ENCODE measurements at places on chromosomes 7 and 10. TPM values are rescaled to one million over a fixed set of nuclear protein-coding genes. Genes with fewer than 3 reads are reported as not detected.

- DNase-seq = peak; percentile 38
Measured at GRCh38 chr7:79453558-79454360, at the start of gene MAGI2. Gene MAGI2, minus strand, starts transcription at chr7:79453667. Its CDS starts 347 bp downstream, at chr7:79453320.

The PSMC2 gene
- total RNA-seq = 196 TPM

- DNase-seq = no peak
Measured at GRCh38 chr7:158387546-158387891, 200.1 kb downstream of the PTPRN2 start.

- peak; percentile 48 for DNase-seq
Measured at GRCh38 chr10:34319197-34319846, 495.8 kb downstream of the PARD3 start.

DNA sequence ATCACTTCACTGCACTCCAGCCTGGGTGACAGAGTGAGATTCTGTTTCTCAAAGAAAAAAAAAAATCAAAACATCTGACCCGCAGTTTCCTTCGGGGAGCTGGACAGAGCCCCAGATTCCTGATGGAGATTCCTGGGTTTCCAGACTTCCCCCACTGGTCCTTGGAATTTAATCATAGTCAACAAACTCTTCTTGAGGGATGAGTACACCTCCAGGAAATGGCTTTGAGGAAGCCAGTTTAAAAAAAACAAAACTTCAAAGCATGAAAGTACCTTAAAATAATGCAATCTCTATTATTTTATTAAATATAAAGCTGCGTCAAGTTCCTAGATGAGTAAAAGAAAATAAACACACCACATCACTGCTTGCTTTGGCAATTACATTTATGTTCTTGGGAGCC, 1.2 kb upstream of the MAD1L1 start:
- DNase-seq = no peak

DNA sequence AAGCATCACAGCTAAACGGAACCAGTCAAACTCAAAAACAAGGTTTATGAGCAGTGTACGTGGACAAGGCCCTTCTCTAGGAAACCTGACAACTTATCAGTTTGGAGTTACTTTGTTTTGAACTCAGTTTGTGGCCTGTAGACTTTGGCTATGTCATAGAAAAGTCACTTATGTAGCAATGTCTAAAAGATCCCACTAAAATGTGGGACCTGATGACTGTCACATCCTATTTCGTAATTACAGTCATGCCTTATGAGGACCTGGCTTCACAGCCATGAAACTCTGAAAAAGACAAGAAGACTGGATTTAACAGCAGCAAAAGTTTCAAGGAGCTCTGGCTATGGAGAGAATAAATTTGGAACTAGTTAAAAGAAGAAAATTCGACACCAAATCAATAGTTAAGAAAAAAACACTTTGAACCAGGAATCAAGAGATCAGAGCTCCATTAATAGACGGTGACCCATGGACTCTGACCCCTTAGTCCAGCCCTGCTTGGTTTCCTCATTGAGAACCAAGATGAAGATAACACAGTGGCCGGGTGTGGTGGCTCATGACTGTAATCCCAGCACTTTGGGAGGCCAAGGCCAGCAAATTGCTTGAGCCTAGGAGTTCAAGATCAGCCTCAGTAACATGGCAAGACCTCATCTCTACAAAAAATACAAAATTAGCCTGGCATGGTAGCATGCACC, 204.3 kb downstream of the SFMBT2 start:
- no peak for DNase-seq

GRCh38 chr7:156173748-156174353, 361.6 kb upstream of the SHH start:
- no peak for DNase-seq

DNA sequence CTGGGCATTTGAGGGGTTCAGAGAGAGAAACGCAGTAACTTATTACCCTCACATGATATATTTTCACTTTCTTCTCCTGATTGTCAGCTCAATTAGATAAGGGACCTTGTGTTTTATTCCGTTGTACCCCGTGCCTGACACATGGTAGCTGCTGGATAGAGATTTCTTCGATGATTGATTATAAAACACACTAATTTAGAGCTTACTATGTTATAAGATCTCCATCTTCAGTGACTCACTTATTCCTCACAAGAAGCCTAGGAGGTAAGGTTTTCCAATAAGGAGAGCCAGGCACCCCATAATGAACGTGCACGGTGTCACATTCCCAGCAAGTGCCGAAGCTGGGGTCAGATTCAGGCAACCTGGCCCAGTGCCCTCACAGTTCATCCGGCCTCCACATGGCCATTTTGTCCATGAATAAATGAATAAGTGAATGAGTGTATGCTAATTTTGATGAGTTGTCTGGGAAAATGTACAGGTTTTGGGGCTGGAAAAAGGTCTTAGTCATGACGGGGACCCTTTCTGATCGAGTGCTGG, 138.1 kb upstream of the CDCA7L start:
- no peak for DNase-seq

DNA sequence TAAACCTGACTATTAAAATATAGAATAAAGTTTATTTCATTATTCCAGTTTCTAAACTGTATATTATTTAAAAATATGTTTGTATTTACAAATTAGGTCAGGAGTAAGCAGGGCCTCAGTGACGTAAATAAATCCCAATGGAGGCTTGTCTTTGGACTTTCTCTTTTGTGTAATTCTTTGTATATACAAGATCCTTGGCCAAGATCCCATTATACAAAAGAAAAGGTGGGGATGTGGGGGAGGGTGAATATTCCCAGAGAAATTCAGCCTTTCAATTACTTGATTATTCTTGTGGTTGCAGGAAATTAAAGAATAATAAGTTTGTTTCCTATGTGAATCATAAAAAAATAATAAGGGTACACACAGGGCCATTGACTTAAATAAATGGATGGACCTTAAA, 178.7 kb upstream of the PRPS1L1 start:
- no peak for DNase-seq

DNA sequence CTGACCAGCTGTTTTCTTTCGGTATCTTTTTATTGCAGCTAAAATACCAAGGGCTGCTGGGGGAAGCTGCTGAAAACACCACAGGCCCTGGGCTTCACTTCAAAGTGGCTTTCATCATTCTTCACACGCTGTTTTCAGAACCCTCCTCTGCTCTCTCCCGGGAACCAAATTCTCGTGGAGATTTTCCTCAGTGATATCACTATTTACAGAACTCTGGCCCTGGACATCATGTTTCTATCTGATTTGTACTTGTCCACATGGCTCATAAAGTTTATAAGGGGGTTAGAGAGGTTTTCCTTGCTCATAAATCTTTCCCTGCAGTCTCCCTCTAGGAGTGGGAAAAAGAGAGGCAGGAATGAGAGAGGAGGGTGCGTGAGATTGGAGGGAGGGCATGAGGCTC, 177.4 kb upstream of the NPVF start:
- DNase-seq = no peak

DNA sequence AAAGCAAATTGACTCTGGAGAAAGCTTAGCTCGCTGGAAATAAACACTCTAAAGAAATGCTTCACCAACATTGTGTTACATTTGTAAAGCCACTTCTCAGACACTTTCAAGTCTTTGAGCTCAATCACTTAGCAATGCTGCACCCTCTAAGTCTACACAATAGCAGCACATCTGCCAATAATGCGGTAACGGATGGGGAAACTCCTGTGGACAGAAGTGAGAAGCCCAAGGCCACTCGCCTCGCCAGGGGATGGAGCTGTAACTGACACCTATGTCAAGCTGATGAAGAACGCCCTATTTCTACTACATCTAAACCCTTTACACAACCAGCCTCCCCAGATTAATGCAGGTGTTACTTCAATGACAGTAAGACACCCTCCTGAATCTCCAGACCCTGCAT, 167.7 kb downstream of the SFMBT2 start:
- no peak for DNase-seq

DNA sequence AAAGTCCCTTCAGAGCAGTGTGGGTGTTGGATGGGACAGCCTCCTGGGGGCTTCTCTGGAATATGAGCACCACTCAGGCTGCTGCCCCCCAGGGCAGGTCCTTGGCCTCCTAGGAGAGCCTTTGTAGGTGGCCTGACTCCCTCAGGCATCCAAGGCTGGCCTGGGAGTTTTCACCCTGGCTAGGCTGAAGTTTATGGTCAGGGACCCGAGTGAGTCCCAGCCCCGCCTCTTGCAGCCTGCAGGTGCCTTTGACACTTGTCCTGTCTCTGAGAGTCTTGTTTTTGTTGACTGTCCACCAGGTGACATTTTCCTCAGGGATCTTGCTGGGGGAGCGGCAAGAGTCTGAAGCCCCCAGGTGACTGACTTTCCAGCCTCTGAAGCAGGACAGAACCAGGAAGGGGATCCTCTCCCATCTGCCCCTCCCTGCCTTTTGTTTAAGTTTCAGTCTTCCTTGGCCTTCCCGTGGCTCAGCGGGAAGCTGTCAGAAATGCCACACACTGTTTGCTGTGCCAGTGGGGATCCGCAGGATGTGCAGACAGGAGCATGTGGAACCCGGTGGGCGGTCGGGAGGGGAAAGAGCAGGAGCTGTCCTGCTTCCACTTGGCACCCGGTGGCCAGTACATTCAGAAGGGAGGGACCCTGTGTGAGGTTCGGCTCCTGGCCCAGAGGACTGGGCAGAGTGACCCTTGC, 59.5 kb downstream of the LRRC18 start:
- DNase-seq = no peak

DNA sequence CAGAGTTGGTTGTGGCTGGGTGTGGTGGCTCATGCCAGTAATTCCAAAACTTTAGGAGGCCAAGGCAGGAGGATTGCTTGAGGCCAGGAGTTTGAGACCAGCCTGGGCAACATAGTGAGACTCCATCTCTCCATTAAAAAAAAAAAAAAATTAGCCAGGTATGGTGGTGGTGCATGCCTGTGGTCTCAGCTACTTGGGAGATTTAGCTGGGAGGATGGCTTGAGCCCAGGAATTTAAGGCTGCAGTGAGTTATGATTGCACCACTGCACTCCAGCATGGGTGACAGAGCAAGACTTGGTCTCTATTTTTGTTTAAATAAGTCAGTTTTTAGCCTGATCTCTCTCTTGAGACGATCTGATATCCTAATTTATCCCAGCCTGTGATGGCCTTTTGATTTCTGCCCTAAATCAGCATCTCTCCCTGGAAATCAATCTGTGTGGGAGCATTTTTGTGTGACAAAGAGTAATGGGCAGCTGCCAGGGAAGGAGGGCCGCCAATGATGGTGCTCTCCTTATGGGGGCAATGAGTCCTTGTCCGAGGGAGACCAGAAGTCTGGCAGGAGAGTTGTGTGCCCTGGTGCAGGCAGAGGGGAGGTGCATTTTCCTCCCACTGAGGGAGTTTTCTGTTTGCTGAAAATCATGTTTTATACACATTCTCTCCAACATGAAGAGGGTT, 111.0 kb downstream of the NRP1 start:
- DNase-seq = no peak

The GIMAP6 gene
- not detected for total RNA-seq

The ST8SIA6 gene
- 0.60 TPM for total RNA-seq

The STK31 gene
- total RNA-seq = 0.48 TPM

- no peak for DNase-seq
Measured at GRCh38 chr7:99340659-99341058, 15.0 kb downstream of the ARPC1A start.

The CD36 gene
- total RNA-seq = 0.28 TPM

GRCh38 chr7:131238347-131238931, 89.2 kb upstream of the MKLN1 start:
- DNase-seq = no peak

- no peak for DNase-seq
Measured at GRCh38 chr10:89097226-89097625, 106.6 kb downstream of the FAS start.

All from PC-9 (cell line).